Karpas-422 (cell line): ENCODE measurements at places on chromosomes 3 and 15. TPM values are rescaled to one million over a fixed set of nuclear protein-coding genes. Genes with fewer than 3 reads are reported as not detected.
A peak's percentile ranks its signal among the peaks of the same experiment; 100 is the strongest.

RPL4 gene
- total RNA-seq, result 5,548 and 5,820 TPM in 2 replicates

SLC2A2 gene
- not detected in 2 replicates for total RNA-seq

GRCh38 chr3:115040673-115041286 is 106.3 kb downstream of the ZBTB20 start:
- DNase-seq, result peak; percentile 56

DNA sequence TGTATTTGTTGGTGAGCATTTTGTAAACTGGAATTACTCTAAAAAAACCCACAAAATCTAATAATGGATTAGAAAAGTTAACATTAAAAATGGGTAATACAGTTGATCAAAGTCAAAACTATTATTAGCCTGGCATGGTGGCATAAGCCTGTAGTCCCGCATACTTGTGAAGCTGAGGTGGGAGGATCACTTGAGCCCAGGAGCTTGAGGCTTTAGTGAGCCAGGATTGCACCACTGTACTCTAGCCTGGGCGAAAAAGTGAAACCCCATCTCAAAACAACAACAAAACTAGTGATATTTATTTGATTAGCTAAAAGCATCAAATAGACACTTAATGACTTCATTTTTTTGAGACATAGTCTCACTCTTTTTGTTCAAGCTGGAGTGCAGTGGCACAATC is 3.6 kb downstream of the SNX1 start:
- no peak for DNase-seq

- no peak for DNase-seq
These were observed 130.3 kb upstream of the TPM1 start for GRCh38 chr15:62912282-62912681.

DNA sequence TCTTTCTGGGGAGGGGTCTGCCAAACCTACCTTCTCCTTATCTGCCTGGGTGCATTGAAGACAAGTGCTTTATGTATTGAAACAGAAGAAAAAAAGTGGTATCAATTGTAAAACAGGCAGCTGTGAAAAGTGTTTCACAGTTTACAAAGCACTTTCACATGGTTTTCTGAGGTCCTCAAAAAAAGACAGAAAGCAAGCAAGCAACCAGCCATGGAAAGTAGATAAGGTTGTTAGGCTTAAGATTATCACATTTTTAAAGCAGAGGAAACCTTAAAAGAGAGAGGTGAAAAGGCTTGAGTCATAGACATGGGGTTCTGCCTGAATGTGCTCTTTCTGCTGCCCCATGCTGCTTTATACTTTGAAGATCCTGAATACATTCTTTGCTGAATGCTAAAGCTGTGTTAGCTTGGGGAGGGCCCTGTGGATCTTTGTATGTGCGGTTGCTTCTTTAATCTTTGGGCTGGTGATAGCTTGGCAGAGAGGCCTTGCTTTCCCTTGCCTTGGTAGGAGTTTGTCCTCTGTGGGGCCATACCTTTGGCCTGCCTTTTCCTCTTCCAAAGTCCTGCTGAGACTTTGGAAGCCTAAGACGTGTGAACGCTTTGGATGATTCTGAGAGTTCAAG is 2.6 kb downstream of the SMAD3 start:
- DNase-seq, result no peak

DNA sequence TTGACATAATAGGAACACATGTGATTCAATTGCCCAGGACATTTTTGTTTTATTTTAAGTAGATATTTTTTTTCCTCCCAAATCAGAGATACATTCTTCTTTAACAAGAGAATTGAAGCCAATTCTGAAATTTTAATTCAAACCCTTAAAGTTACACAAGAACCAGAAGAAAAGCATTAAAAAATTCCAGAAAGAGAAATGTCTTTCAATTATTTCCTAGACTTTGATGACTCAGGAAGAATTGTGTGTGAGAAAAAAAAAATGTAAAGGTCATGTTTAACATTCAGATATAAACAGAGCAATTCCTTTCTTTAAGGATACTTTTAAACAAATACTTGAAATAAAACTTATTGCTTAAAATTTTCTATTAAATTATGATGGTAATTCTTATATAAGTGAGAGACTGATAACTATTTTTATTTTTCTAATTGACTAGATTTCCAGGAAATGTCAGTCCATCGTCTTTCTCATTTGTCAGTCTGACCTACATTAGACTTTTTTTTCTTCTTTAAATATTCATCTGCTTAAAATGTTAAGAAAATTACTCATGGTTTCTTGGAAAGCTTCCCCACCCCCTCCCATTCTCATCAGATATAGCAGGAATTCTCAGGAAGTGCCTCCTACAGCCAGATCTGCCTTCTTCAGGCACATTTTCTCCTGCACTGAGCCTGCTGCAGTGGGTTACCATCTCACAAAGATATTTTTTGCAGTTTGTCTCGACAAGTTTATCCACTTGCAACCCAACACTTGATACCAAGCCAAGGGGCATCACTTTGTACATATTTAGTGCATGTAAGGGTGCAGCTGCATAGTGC is 261.8 kb upstream of the CBLB start:
- DNase-seq, result no peak
